B cell (primary cell): ENCODE measurements at places on chromosomes 16 and 17. TPM values are rescaled to one million over a fixed set of nuclear protein-coding genes. Genes with fewer than 3 reads are reported as not detected.

GRCh38 chr16:21997697-21998480, 3.0 kb downstream of the PDZD9 start:
- no peak for DNase-seq

DNA sequence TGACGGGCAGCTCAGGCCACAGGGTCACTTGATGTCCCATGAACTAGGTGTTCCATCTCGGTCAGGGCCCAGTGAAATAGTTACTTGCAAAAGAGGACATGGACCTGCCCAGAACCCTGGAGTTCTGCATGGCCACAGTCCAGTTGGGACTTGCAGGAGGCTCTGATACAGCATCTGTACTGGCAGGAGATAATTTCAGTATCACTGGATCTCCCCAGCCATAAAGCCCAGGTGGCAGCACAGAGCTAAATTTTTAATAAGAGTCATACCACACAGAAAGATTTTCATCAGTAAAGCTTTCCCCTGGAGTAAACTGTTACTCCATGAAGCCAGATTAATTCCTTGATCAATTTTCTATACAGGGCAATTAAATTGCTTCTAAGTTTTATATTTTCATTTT, 18.0 kb upstream of the SLC16A5 start:
- DNase-seq, result no peak

- DNase-seq, result peak; percentile 35
Measured at GRCh38 chr16:47016700-47017133, 43.2 kb upstream of the DNAJA2 start.

- no peak for DNase-seq
Measured at GRCh38 chr17:4537451-4538235, 17.5 kb downstream of the MYBBP1A start.

GRCh38 chr17:4950746-4951204, at the start of gene ENO3:
ENO3 (plus strand) TSS chr17:4951119; CDS start chr17:4951830, 711 bp downstream.
- no peak for DNase-seq

DNA sequence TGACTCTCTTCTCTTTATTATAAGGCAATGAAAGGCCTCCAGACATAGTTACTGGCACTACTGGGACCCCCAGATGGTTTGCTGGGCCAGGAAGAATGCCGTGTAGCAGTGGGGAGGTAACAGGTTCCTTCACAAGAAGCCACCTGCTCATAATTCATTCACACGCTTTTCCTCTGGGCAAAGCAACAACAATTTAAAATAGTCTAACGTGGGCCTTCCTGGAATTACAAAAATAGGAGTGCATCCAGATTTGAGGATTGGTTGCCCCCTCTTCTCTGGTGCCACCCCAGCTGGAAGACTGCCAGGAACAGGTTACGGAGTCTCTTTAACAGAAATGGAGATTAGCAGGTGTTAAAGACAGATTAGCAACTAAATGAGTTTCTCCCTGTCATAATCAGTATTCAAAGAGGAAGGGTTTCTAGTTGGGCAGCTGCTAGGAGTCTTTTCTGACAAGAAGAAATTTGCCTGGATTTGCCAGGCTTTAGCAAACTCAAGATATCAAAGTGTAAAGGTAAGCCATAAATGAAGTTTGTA, 409.6 kb downstream of the NPIPA8 start:
- no peak for DNase-seq

- no peak for DNase-seq
Measured at GRCh38 chr16:80226499-80226898, 314.3 kb upstream of the DYNLRB2 start.

DNA sequence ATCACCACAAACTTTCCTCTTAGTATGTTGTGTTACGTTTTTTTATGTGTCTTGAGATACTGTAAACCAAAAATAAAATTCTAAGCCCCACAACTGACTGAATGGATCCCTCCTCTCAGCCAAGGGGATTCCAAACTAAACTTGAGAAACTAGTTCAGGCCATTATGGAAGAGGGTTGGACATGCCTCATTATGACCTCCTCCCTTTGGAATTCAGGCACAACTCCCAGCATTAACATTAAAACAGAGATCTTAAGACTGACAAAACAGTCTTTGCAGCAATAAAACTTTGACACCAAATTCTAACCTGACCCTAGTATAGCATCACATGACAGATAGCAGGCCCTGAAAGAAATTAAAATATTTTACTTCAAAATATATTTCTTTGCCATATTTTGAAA, 51.1 kb upstream of the SLC47A1 start:
- no peak for DNase-seq

- no peak for DNase-seq
Measured at GRCh38 chr16:3088450-3088849, 10.6 kb downstream of the ZSCAN10 start.

GRCh38 chr16:76157629-76158028, 119.6 kb upstream of the CNTNAP4 start:
- no peak for DNase-seq

DNA sequence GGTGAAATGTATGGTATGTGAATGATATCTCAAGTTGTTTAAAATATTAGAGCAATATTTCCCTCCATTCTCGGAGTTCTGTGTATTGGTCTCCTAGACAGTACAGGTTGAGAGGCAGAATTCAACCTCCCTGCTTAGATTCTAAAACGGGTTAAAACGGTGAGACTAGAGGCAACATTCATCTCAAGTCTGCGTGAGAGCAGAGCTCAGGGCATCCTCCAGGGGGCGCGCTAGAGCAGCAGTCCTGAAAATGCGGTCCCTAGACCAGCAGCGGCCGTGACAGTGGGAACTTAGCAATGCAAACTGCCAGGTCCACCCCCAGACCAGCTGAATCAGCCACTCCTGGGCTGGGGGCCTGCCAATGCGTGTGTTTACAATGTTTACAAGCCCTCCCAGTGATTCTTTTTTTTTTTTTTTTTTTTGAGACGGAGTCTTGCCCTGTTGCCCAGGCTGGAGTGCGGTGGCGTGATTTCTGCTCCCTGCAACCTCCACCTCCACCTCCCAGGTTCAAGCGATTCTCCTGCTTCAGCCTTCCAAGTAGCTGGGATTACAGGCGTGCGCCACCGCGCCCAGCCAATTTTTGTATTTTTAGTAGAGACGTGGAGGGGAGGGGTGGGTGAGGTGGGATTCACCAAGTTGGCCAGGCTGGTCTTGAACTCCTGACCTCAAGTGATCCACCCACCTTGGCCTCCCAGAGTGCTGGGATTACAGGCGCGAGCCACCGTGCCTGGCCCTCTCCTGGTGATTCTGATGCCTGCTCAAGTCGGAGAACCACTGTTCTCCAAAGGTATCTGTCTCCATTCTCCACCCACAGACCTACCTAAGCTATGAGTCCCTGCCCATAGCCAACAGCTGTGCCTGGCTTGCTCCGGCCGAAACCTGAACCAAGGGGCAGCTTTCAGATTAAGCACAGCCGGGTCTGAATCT, 24.2 kb downstream of the KLHL36 start:
- peak; percentile 82 for DNase-seq

- no peak for DNase-seq
Measured at GRCh38 chr16:21242756-21243155, 9.3 kb downstream of the ANKS4B start.

DNA sequence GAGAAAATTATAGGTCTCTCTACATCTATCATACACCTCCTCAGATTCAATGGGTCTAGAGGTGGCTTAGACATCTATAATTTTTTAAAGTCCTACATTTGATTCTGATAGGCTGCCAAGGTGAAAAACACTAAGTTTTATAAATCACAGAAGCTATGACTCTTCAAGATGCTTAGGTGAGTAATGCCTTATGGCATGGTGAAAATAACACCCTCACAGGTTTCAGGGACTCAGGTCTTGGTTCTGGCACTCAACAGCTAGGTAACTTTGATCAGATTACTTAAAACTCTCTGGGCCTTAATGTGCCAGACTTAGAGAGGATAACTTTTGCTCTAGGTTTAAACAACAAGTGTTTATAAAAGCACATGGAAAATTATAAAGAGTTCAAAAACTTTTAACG, 2.0 kb upstream of the COX10 start:
- DNase-seq, result no peak

GRCh38 chr17:54785643-54786268, 114.9 kb upstream of the TOM1L1 start:
- DNase-seq, result no peak

DNA sequence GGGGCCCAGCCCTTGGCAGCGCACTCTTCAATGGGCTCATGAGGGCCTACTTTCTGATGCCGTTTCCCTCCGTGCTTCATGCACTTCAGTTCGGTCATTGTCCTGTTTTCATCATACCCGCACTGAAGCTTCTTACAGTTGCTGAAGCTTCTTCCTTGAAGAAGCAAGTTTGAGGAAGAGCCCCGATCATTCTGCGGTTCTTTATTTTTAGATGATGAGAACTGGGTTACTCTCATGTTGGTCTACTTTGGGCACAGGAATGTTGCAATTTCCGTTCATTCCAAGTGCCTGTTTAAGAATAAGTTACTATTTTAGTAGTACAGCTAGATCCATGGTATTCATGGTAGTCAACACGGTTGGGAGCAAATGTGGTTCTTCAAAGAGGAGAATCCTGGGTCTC, 587.7 kb upstream of the HSBP1 start:
- no peak for DNase-seq

DNA sequence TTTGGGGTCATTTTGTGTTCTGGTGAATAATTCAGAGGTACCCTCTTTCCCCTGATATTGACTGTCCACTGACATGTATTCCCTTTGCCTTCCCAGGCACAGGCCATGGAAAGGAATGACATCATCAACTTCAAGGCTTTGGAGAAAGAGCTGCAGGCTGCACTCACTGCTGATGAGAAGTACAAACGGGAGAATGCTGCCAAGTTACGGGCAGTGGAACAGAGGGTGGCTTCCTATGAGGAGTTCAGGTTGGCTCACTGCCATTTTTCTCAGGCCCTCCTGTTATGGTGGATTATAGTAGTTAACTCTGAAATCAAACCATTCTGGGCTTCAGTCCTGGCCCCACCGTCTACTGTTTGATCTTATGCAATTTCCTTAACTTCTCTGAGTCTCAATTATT, 1.6 kb upstream of the EFTUD2 start:
- DNase-seq, result no peak

DNA sequence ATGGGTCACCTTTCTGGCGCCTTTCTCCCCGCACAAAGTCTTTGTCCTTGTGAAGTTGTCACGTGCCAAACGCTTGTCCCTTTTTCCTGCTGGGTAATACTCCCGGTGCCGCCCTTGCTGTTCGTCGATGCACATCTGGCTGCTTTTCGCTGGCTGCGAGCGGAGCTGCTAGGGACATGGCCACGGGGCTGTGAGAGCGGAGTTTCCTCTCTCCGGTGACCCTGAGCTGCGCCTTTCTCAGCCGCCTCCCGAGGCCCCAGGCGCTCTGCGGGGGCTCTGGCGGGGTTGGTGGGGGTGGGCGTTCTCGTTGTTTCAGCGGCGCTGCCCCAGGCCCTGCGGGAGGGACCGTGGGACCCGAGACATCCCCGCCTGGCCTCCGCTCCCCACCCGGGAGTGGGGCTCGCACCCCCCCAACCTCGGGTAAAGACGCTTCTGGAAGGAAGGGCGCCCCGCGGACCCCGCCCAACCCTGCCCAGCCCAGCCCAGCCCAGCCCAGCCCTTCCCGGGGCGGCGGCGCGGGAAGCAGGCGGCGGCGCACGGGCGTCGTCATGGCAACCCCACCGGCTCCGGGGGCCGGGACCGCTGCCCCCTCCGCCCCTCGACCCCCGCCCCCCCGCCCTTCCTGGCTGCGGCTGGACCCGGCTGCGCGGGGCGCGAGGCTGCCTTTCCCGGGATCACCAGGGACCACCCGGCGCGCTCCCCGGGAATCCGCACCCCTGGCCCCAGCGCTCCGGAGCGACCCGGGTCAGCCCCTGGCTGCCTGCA, 12.3 kb downstream of the CHMP6 start:
- peak; percentile 28 for DNase-seq

GRCh38 chr17:6691546-6691945, 21.6 kb downstream of the SLC13A5 start:
- no peak for DNase-seq

- DNase-seq, result no peak
Measured at GRCh38 chr17:12623220-12623848, 42.4 kb upstream of the MYOCD start.

DNA sequence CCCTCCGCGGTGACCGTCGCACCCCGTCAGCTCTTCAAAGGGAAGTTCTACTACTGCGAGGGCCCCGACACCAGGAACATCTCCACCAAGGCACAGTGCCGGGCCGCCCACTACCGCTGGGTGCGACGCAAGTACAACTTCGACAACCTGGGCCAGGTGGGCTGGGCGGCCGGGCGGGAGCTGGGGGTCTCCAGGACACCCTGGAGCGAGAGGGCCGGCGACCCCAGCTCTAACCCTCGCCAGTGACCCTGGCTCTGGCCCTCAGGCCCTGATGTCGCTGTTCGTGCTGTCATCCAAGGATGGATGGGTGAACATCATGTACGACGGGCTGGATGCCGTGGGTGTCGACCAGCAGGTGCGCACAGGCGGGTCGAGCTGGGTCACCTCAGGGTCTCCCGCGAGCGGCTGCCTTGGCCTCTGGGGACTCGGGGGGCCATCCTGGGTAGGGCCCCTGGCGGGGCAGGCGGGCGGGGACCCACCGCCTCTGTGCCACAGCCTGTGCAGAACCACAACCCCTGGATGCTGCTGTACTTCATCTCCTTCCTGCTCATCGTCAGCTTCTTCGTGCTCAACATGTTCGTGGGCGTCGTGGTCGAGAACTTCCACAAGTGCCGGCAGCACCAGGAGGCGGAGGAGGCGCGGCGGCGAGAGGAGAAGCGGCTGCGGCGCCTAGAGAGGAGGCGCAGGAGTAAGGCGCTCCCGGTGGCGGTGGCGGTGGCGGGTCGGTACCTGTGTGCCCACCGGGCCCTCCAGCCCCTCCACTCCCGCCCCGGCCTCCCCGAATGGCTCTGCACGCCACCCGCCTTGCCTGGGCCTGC, 13.4 kb downstream of the TPSG1 start:
- no peak for DNase-seq

DNA sequence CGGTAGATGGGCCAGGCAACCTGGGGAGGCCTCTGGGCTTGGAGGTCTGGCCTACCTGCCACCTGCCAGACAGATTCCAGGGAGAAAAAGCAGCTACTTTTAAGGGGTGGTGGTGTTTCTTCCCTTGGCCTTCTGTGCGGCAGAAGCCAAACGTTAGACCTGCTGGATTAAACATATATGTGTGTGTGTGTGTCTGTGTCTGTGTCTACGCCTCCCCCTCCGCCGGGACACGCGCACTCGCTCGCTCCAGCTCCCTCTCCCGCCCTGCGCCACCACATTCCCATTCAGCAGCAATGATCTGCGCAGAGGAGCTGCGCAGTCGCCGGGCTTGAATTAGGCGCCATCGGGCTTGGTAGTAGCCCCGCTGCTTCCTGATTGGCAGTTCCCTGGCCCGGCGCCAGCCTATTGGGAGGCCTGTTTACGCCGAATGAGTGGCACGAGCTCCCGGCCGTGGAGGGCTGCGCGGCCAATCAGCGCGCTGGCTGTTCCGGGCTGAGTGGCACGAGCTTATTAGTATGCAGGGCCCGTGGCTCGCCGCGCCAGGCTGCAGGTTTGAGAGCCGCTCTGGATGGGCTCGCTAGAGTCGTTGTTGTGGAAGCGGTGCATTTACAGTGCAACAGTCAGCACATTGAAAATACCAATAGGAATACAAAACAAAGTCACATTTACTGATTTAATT, at the start of gene BAHCC1:
TSS of gene BAHCC1 (plus strand) at position 537 of the 679 bp plus-strand sequence. CDS start 4,283 bp downstream, outside the sequence.
- peak; percentile 85 for DNase-seq

The KRT33B gene
- total RNA-seq, result not detected in 2 replicates

The NT5M gene
- total RNA-seq, result 0.46 and 0.47 TPM in 2 replicates

The SLFN11 gene
- 48.1 and 52.2 TPM in 2 replicates for total RNA-seq

The RGS11 gene
- total RNA-seq, result not detected in 2 replicates

The ATP2A1 gene
- total RNA-seq, result 0.84 and 1.1 TPM in 2 replicates

The MMP28 gene
- total RNA-seq, result 2.0 and 2.4 TPM in 2 replicates

The UNC13D gene
- total RNA-seq, result 107 and 114 TPM in 2 replicates

The CES5A gene
- not detected in 2 replicates for total RNA-seq
